Caki2 (cell line): ENCODE measurements at places on chromosomes 1 and 21. TPM values are rescaled to one million over a fixed set of nuclear protein-coding genes. Genes with fewer than 3 reads are reported as not detected.
A peak's percentile ranks its signal among the peaks of the same experiment; 100 is the strongest.

DNA sequence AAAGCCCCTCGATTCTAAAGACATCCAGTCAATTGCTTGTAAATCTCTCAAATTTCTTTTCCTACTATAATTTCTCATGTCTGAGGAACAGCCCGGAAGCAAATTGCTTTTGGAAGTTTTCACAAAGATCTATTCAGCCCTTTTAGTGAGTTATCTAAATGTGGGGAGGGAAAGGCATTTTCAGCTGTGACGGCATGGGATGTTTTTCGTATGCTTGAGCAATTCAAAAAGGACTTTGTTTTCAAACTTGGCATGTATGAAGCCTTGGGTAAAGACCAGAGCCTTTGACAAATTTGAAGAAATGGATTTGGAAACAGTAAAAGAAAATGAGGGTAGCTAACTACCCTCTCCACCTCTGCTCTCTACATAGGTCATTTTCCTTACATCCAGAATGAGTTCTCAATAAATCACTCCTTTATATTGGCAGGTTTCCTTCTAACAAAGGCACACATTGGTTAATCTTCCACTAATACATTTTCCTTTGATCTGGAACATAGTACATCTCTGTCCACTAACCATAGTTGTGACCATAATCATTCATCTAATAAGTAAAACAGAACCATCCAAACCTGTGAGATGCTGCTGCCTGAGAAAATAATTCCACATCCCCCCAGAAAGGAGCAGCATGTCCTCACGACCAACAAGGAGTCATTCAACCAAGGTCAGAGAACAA is 66.1 kb upstream of the ADAM30 start:
- DNase-seq, result no peak

GRCh38 chr1:6142036-6142621 is 38.0 kb downstream of the CHD5 start:
- no peak for DNase-seq

DNA sequence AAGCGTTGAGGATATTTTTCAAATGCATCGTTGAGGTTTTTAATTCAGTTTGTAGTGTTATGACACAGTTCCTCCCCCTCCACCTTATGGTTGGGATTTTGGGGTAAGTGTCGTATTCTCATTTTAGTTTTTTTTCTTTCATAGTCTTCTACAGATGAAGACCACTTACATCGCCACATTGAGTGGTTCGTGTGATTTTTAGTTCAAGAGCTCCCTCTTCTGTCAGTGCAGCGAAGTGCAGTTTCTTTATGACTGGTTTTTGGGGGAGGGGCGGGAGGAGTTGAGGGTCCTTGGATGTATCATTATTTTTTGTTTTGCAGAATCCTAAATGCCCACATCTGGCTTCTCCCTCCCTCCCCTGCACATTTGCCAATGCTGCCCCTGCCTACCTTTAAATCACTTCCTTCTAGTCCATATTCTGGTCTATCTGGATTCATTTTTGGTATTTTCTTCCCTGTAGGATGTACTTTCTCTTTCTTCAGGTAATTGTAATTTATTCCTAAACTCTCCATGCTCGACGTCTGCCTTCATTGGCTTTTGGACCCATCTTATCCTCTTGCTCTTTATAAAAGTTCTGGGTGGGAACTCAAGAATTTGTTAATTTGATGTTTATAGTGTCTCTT is 433.1 kb downstream of the CAMTA1 start:
- DNase-seq, result peak; percentile 37

DNA sequence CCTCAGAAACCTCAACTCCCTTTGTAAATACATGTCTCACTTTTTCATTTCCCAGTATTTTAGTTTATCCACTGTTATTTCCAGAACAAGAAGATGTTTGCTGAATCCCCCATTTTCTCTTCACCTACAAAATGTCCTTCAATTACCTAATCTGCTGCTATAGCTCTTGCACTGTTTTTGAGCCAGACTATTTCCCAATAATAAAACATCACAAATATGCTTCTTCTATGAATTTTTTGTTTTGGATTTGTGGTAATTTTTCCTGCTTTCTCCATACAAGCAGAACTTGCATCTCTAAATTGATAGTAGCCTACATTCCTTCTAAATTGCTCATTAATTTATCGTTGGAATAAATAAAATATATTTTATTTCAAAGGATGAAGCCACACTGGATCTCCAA is 199.6 kb upstream of the C1orf87 start:
- no peak for DNase-seq

RAD54L gene
- total RNA-seq, result 9.7 and 23.5 TPM in 2 replicates
